Stimulated activated CD4-positive, alpha-beta T cell treated with anti-CD3 and anti-CD28 coated beads, Interleukin-12 subunit alpha, Interleukin-12 subunit beta, amount 100 ng/mL, for 24 hours (primary cell): ENCODE measurements at places on chromosomes 12 and 14.

DNA sequence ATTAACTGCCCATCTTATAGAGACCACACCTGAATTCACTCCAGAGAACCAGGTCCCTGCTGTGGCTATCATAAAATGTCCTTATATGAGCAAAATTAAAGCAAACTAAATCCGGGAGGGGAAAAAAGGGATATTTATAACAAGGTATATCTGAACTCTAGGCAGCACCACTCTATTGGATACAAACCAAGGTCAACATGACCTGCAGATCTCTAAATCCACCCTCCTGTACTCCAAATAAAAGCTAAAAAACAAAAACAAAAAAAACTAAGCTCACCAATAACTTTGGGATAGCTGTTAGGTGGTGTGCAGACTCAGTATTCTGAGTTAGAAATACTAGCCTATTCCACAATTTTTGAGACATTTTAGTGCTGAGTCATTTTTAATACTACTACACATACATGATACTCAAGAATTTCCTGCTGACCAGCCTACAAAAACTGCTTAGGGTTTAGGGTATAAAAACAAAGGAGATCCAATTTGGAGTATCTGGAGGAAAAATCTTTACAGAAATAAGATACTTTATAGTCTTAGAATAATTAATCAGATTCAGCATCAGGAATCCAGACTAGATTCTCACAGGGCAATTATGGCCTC is 46.6 kb upstream of the LTBP2 start:
- DNase-seq: no peak

DNA sequence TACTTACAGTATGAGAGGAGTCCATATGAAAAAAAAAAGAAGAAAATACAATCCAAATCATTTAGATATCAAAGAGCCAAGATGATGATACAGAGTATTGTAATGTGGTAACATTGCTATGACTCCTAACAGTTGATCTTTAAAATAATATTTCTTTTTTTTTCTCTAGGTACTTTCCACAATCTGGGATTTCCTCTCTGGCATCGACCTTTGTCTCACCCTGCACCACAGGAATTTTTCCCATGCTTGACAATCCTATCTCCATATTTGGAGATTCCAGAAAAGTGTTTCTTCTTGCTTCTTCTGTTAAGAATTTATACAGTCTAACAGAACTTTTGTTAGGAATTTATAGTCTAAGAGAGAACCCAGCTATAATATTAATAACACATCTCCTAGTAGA is 184.4 kb downstream of the ITPR2 start:
- no peak for DNase-seq

GRCh38 chr14:67411820-67412421 is at the start of gene PLEK2:
PLEK2 (minus strand) TSS chr14:67412165; CDS start chr14:67412059, 106 bp downstream.
- DNase-seq: peak; percentile 17

- DNase-seq: no peak
Measured at GRCh38 chr14:86712727-86713126, 1182.8 kb downstream of the FLRT2 start.

- no peak for DNase-seq
Measured at GRCh38 chr14:100056431-100056830, 8.8 kb upstream of the EVL start.
